Stimulated activated CD8-positive, alpha-beta memory T cell treated with anti-CD3 and anti-CD28 coated beads, Interleukin-15, amount 100 ng/mL, for 48 hours (primary cell): ENCODE measurements at places on chromosomes 2 and 18.

DNA sequence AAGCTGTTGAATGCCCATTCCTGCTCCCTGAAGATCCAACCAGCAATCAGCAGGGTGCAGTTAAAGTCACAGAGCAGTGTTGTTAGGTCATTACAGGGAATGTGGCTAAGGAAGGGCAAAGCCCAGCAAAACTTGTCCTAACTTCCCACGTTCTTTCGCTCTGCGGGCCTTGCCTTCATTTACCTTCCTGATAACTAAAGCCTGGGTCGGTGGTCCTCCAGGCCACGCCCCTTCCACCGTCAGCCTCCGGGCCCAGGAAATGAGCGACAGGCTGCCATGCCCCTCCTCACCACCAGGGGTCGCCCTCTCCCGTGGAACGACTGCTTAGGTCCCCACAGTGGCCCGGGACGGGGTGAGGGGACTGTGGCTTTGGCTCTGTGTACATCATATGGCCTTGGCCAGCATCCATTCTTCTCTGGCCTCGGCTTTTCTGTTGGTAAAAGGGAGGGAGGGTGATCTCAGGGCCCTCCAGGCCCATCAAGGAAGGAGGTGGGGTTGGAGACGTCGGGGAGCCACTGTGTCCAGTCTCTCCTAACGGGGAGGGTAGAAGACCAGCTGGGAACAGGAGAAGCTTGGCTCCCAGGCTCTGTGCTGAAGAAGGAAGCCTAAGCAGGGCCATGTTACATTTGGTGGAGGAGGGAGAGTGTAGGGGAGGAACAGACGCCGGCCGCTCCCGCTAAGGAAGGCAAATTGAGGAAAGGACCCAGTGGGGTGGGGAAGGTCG is 2.2 kb downstream of the SH2D6 start:
- peak; percentile 83 for DNase-seq

GRCh38 chr2:63735931-63736330 is 105.8 kb upstream of the UGP2 start:
- DNase-seq: no peak

DNA sequence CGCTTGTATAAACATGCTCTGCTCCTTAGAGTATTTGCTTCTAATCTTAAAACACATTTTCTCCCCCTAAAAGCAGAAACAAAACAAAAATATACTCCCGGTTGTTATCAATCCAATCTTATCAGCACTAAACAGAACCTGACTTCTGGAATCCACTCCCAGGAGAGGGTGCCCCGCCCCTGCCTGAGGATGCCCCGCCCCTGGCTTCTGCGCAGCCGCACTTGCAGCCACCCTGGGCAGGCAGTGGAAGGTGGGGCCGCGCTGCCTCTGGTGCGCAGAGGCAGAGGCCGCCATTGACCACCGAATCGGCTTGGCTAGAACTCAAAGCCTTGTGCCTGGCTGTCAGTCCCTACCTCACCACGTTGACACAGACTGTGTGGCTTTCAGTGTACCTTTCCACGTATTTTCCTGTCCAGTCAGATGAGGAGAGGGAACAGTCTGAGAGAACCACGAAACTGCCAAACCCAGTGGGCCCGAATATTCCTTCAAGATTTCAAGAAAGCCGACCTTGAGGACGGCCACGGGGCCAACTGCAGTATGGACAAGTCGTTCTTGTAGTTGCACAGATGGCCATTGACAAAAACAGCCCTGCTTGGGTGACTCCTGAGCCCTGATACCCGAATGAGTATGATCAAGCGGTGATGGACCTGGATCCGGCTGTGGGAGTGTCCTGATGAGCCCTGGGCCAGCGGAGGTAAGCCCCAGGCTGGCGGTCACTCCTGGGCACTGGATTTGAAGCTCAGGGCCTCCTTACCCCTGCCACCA is 46.2 kb upstream of the ARHGAP28 start:
- no peak for DNase-seq

GRCh38 chr2:125634662-125635061 is 1021.3 kb upstream of the GYPC start:
- no peak for DNase-seq

- no peak for DNase-seq
Observed at GRCh38 chr18:36660311-36660710, 168.5 kb downstream of the TPGS2 start.

- peak; percentile 18 for DNase-seq
Observed at GRCh38 chr2:197710424-197711042, 5.4 kb downstream of the MARS2 start.

DNA sequence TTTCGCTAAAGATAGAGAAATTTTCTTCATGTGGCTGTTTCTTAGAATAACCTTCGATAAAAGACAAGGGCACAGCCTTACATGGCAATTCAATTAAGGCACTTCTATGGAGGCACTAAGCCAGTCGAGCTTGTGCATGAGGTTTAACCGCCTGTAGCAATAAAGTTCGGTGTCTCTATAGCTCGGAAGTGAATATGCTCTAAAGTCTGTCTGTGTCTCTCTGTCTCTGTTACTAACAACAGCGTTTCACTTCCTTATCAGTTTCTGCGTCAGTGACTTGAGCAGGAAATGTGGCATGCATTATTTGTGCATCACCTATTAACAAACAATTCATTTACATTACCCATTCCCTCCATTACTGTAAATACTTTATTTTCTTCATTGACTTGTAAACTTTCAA is 365.1 kb upstream of the NETO1 start:
- no peak for DNase-seq
